ENCODE measurements at places on chromosomes 5 and 9. TPM values are rescaled to one million over a fixed set of nuclear protein-coding genes. Genes with fewer than 3 reads are reported as not detected.

Gene MYMK
- not detected for total RNA-seq

Gene CDC23
- total RNA-seq: 28.5 TPM

Gene SLC25A2
- under 0.01 TPM for total RNA-seq

Gene KIF2A
- 67.0 TPM for total RNA-seq

Gene RNF183
- not detected for total RNA-seq

Gene SLC34A1
- not detected for total RNA-seq

Gene SLC6A18
- not detected for total RNA-seq

Gene SPINK13
- total RNA-seq: not detected

Gene CFAP90
- total RNA-seq: not detected

Gene PHF2
- 16.2 TPM for total RNA-seq

Gene CCDC192
- not detected for total RNA-seq

Gene IL9
- not detected for total RNA-seq

Gene SHISAL2B
- total RNA-seq: not detected

Gene PTGDS
- 0.25 TPM for total RNA-seq

Gene LCN1
- total RNA-seq: not detected

Gene DUSP1
- total RNA-seq: 84.5 TPM

Gene PCDHB12
- 0.26 TPM for total RNA-seq

Gene GSN
- 243 TPM for total RNA-seq

Gene BNIP1
- 13.5 TPM for total RNA-seq

Gene SELENOP
- 604 TPM for total RNA-seq

Data from dermis microvascular lymphatic vessel endothelial cell (primary cell).